ENCODE measurements at places on chromosomes 3 and 15. TPM values are rescaled to one million over a fixed set of nuclear protein-coding genes. Genes with fewer than 3 reads are reported as not detected.

DNA sequence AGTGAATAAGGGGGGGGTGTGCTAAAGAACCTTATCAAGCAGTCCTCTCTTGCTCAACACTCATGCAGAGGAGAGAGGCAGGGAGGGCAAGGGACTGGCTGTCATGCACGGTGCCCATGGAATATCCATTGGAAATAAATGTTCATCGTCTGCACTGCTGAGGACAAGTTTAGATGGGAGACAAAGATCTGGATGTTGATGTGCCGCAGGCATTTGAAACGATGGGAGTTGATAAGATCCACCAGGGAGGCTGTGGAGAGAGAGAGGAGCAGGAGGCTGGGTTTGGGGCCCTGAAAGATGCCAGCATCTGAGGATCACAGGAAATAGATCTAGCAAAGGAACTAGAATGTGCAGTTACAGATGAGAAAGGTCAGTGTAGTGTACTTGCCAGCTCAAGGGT is 76.2 kb downstream of the CEP63 start:
- no peak for DNase-seq

GRCh38 chr3:134445636-134446035 is 40.1 kb downstream of the ANAPC13 start:
- DNase-seq = no peak

- no peak for DNase-seq
These were observed 37.2 kb downstream of the CCK start for GRCh38 chr3:42228796-42229195.

- no peak for DNase-seq
These were observed 108.9 kb downstream of the FNDC3B start for GRCh38 chr3:172148241-172148640.

DNA sequence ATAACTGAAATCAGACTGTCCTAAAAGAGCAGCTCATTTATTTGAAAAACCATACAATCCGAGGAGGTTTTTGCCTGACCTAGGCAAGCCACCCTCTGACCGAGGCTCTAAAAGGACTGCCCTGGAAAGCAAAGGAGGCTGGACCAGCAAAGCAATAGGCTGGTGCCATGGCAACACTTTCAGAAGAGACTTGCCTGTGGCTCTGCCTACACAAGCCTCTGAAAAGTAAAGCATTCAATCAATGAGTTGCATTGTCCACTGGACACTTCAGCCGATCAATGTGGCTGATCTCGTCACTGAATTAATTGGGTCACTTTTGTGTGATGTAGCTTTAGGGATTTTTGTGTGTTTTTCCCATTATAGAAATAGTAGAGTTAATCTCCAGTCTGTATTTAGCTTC is 99.1 kb upstream of the SEMA6D start:
- no peak for DNase-seq

DNA sequence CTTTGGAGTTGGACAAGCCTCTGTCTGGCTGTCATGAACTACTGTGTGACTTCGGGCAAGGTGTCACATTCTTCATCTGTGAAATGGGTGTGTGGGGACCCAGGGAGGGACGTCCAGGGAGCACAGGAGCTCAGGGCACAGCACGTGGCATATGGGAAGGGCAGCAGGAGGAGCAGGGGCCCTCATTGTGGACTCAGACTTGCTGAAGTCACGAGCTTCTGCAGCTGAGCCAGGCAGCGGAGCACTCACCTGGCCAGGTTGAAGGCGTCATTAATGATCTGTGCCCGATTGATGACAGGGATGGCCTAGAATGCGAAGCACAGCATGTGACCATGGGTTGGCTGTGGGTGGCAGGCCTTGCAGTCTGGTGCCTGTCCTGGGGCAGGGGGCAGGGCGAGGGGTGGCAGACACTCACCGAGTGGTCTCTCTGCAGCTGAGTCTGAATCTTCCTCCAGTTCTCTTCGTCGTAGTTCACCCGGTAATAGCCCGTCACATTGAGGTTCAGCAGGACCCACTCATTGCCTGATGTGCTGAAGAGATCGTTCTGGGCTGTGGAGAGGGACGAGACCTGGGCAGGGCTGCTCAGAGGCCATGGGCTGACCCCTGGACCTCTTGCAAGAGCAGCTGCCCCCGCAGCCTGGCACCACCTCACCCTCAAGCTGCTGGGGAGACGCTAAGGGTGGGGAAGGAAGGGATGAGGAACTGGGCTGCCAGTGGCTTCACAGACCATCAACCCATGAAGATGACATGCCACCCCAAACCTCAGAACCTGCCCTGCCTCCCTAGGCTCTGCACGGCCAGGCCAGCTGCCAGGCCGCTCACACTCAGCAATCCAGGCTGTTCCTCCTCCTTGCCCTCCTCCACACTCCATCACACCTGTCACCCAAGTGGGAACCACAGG is 15.4 kb downstream of the ANPEP start:
- DNase-seq = no peak

GRAMD2A gene
- total RNA-seq = 1.3 TPM

FRMD5 gene
- total RNA-seq = 3.8 TPM

All from H9 (cell line).